ENCODE measurements at places on chromosomes 6 and 20.

DNA sequence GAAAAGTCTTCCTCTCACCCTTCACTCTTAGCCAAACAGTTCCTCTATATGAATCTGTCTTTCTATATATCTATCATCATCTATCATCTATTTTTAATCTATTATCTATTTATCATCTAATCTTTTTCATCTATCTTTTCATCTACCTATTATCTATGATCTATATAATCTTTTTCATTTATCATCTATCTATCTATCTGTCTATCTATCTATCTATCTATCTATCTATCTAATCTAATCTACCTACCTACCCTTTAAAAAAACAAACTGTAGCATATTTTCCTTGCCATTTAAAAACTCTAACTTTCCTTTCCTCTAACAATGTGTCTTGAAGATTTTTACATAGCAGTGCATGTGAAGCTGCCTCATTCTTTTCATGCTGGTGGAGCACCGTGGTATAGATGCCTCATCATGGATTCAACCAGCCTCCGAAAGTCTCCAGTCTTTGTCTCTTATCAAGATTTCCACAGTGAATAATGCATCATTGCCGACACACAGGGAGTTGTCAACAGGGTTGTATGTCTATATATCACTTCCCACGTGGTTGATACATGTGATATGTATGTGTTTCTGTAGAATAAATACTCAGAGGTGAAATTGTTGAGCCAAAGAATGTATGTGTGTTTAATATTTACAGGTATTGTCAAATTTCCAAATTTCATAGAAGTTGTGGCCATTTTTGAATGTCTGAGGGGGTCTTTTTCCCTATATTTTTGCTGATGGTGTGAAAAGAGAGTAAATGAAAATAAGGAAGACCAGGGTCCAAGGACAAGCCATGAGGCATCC is 51.3 kb downstream of the VEGFA start:
- DNase-seq = no peak

DNA sequence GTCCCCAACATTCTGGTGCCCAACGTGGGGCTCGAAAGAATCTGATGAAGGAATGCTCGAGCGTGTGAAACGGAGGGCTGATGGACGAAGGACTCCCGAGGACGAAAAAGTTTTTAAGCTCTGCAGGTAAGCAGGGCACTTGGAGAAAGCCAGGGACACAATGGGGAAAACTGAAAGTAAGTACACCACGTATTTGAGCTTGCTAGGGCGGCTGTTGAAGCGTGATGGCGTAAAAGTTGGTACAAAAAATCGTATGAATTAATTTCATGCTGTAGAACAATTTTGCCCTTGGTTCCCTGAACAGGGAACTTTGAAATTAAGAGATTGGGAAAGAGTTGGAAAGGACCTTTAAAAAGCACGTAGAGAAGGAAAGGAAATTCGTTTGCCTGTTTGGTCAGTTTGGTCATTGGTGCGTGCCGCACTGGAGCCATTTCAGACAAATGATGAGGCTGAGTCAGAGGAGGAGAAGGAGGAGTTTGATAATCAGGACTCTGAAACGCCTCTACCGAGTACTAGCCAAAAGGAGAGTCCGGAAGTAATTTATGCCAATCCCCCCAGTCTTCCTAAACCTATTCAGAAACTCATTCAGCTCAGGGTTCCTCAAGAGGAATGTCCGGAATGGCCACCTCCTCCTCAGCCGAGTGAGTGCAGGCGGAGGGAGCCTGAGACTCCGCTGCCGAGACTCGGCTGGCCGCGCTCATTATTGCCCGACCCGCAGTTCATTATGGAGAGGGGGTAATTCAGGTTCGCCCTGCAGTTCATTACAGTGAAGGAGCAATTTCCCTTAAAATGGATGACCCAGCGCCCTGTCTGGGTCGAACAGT is 59.2 kb upstream of the PRSS16 start:
- DNase-seq = no peak

GRCh38 chr20:61803915-61804751 is 261.5 kb downstream of the TAF4 start:
- DNase-seq = no peak

DNA sequence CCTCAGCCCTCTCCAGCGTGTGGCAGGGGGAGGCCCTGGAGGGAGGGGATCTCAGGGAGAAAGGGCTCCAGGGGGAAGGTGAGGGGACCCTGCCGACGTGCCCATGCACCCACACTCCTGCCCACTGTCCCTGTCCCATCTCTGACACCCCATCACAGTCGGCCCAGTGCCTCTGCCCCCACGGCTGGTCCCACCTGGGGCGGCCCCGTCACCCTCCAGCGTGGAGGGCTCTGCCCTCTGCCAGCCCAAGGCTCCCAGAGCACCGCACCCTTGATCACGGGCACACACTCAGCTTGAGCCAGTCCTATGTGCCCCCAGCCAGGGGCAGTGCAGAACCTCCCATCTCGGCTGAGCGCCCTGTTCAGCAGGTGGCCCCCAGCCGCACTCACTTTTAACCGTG is 9.2 kb downstream of the SLC4A11 start:
- no peak for DNase-seq

DNA sequence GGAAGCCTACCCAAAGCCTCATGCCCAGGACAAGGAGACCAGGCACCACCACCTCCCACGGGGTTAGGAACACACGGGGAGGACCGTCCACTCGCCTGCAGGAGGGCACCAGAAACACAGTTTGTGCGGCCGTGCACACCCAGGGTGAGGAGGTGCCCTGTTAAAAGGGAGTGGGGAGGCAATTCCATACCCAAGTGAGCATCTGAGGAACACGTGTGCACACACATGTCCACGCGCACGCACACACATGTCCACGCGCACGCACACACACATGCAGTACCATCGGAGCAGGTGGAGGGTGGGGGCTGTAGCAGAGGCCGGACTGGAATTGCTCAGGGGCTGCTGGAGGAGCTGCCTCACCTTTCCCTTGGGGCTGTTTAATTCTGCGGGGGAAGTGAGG is 259.4 kb downstream of the TAF4 start:
- no peak for DNase-seq

DNA sequence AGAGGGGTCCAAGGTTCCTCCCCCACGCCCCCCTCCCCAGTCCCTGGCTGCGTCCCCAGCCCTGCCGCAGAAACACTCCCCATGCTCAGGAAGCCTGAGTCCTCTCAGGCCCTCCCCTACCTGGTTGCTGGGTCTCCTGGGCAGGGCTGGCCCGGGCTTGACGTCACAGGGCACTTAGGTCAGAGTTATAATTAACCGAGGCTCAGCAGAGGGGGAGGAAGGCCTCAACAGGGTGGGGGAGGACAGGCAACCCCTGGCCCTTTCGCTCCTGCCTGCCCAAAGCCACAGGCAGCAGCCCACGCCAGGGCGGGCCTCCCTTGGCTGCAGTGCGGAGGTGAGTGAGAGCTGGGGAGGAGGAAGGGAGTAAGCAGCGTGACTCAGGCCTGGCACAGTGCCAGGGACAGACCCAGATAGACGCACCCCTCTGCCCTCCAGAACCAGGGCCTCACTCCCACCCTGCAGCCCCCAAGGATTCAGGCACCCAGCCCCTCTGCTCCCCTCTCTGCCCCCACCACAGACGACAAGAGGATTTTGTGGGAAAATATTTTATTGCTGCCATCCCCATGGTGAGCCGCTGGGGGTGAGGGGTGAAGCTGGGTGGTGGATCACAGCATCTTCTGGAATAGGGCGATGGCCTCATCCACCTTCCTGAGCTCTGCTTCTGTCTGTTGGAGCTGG is at the start of gene VWA7:
VWA7 (minus strand) TSS at position 340 of the 678 bp plus-strand sequence. CDS start 549 bp downstream, outside the sequence.
- peak; percentile 56 for DNase-seq

- DNase-seq = no peak
Measured at GRCh38 chr20:39290575-39290974, 328.4 kb downstream of the DHX35 start.
